Calu3 (cell line): ENCODE measurements at places on chromosomes 11 and 22. TPM values are rescaled to one million over a fixed set of nuclear protein-coding genes. Genes with fewer than 3 reads are reported as not detected.

- peaks cover 18% of the 10 kb centered on the region for H3K36me3 ChIP-seq
- no peak for DNase-seq
- H3K27me3 ChIP-seq = no peaks in the 10 kb centered on the region
- H3K27ac ChIP-seq = peak overlapping the region; percentile 54
These were observed 494 bp downstream of the CHID1 start for GRCh38 chr11:910044-910588.

DNA sequence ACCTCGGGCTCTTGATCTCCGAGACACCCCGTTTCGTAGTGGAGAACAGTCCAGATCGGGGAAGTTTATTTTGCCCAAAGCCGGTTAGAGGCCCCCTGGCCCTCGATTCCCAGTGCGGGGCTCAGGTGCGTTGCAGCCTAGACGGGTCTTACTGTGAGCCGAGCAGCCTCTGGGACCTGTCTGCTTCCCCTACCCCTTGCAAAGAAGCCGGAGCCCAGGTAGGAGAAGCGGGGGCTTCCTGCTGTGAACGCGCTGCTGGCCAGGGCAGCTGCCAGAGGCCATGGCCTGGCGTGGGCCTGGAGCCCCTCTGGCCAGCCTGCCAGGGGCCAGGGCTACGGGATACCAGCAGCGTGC lies 621 bp downstream of the TSPO start:
- no peaks in the 10 kb centered on the region for H3K27me3 ChIP-seq
- peak overlapping the region; percentile 69 for H3K4me3 ChIP-seq
- peaks cover 8% of the 10 kb centered on the region for H3K4me1 ChIP-seq
- H3K36me3 ChIP-seq = peaks cover 33% of the 10 kb centered on the region
- peak overlapping the region; percentile 43 for H3K27ac ChIP-seq

DNA sequence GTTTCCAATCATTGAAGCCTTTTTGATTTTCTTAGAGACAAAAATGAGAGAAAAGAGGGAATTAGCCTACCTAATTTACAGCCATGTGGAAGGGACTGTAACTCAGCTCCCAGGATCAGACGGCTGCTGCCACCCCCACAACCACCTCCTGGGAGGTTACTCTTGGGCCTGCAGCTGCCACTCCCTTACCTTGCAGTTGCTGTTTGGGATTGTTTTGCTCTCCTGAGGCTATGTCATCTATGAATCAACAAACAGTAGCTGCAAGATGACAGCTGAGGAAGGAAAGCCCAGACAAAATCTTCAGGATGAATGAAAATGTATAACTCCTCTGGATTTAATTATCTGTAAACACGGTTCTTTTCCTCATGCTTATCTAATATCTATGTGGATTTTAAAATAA lies 28.0 kb upstream of the ZC3H12C start:
- no peaks in the 10 kb centered on the region for H3K36me3 ChIP-seq
- H3K4me1 ChIP-seq = peaks cover 14% of the 10 kb centered on the region
- DNase-seq = no peak
- no peak overlapping the region for H3K27ac ChIP-seq
- no peak overlapping the region for H3K4me3 ChIP-seq

AP5B1 gene
- 18.5 and 21.9 TPM in 2 replicates for total RNA-seq

GRCh38 chr22:20808844-20809243 lies 34.9 kb downstream of the SERPIND1 start:
- H3K27ac ChIP-seq = no peak overlapping the region
- no peak for DNase-seq
- H3K27me3 ChIP-seq = no peaks in the 10 kb centered on the region
- H3K36me3 ChIP-seq = peaks cover 51% of the 10 kb centered on the region

DNA sequence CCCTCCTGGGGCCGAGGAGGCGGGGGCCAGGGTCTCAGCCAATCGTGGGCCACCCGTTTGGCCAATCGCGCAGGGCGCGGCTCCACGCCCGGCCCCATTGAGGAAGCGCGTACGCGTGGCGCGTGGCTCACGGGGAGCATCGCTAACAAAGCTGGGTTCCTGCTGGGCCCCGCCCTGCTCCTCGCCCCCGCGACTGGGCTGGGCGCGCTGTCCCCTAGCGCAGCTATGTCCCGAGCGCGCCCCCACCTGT lies 614 bp upstream of the ASCL2 start:
- H3K4me1 ChIP-seq = no peaks in the 10 kb centered on the region
- H3K4me3 ChIP-seq = no peak overlapping the region
- H3K27ac ChIP-seq = no peak overlapping the region

SYTL2 gene
- 10.6 and 19.1 TPM in 2 replicates for total RNA-seq

DNA sequence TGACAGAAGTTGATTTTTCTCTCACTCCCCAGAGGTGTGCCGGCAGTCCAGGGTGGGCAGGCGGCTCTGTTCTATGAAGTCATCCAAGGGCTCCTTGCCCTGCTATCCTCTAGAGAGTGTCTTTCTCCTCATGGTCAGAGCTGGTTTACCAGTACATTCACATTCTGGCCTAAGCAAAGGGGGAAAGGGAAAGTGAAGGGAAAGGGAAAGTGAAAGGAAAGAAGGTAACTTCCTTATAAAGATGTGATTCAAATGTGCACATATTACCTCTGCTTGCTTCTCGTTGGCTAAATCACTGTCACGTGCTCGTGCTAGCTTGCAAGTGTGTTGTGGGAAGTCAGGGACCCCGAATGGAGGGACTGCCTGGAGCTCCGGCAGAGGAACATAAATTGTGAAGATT lies 2.9 kb upstream of the HTATIP2 start:
- peak overlapping the region; percentile 79 for H3K27ac ChIP-seq
- H3K27me3 ChIP-seq = no peaks in the 10 kb centered on the region
- peaks cover 33% of the 10 kb centered on the region for H3K36me3 ChIP-seq
- H3K4me3 ChIP-seq = peak overlapping the region; percentile 71

DNA sequence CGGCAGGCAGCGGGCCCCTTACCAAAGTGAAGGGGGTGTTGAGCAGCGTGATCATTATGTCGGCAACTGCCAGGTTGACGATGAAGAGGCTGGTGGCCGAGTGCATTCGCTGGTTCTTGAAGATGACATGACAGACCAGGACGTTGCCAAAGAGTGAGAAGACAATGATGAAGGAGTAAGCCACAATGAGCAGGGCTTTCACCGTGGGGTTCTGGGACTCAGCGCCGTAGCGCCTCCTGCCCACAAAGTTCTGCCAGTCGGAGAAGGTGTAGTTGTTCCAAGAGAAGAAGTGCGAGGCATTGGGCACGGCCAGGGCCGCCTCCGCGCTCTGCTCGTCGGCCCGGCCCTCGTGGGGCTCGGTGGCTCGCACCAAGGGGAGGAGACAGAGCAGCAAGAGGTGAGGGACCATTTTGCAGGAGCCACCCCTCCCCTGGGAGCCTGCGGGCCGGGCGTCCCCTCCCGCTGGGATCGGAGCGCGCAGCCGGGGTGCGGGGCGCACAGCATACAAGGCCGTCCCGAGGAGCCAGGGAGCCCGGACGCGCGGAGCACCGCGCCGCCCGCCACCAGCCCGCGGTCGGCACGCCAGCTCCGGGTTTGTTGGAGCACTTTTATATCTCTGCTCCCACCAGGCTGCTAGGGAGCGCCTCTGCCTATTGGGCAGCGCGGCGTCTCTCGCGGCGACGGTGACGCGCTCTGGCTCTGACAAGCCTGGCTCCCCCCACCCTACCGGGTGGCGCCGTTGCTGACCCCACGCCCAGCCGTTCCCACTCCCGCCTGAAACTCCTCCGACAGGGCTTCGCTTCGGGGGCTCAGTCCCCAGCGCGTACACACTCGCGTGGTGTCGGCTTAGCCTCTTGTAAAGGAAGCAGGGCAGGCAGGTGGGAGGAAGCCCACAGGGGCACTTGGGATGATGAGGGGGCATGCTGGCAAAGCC lies at the start of gene GPR83:
Gene GPR83 (minus strand): TSS at position 581 of the 934 bp plus-strand sequence. CDS start 172 bp downstream, at position 409.
- no peaks in the 10 kb centered on the region for H3K36me3 ChIP-seq
- H3K27ac ChIP-seq = no peak within 1 kb of the TSS
- DNase-seq = no peak

DNA sequence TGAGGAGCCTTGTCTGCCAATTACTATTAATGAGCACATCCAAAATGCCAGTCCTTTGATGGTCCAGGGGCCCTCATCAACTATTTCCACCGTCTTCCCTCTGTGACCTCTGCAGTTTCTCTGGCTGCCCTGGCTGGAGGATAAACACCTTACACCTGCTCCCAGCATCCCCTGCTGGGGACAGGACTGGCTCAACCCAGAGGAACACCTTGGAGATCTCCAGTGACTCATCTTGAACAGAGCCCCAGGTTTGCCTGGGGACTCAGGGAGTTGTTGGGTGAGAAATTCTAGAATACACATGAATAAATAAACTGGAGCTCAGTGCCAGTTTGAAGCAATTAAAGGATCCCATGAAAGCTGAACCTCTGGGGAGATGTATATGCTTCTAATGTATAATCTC lies 24.0 kb upstream of the ELF5 start:
- no peak overlapping the region for H3K27ac ChIP-seq
- no peak for DNase-seq
- no peaks in the 10 kb centered on the region for H3K36me3 ChIP-seq
- H3K4me1 ChIP-seq = no peaks in the 10 kb centered on the region
- no peak overlapping the region for H3K4me3 ChIP-seq

DNA sequence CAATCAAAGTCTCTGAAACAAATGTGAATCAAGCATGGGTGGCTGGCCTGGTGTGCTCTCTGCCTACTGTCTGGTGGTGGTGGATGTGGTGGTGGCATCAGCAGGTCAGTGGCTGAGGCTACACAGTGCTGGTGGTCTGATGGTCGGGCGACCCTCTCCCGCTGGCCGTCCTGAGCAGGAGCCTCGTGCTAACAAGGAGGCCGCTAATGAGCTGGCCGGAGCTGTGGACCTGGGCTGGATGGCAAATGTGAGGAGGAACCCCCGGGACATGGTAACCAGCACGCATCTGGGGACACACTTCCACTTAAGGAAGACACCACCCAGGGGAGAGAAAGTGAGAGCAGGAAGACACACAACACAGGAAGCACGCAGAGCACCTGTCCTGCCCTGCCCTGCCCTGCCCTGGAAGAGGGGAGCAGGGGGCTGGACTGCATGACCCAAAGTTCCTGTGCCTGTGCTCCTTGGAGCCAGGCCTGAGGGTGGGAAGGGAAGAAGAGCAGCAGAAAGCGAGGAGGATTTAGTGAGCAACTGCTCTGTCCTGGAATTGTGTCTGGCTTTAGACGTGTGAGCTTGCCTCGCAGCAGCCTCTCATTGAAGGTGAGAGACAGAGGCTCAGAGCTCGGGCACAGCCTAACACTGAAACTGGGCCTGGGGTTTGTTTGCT lies 23.7 kb downstream of the SLC37A2 start:
- H3K4me3 ChIP-seq = no peak overlapping the region
- H3K27me3 ChIP-seq = no peaks in the 10 kb centered on the region
- H3K4me1 ChIP-seq = peaks cover 25% of the 10 kb centered on the region
- no peak overlapping the region for H3K27ac ChIP-seq
- H3K36me3 ChIP-seq = peaks cover 19% of the 10 kb centered on the region

DNA sequence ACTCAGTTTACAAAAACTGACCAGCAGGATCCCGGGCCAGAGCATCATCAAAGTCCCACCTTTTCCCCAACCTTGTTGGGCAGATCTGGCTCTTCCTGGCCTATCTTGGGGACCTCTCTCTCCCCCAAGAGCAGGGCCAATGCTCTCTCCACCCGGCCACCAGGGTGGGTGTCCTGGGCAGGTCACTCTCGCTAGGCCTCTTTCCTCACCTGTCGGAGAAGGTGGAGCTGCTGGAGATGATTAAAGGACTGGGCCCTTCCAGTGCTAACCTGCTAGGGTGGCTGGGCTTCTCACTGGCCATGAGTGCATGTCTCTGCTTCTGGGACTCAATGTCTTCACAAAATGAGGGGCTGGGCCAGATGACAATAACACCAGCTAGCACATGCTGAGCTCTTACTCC lies 2.9 kb upstream of the CAPN5 start:
- peaks cover 30% of the 10 kb centered on the region for H3K36me3 ChIP-seq
- no peak overlapping the region for H3K4me3 ChIP-seq
- H3K4me1 ChIP-seq = peaks cover 54% of the 10 kb centered on the region
- no peak for DNase-seq

DNA sequence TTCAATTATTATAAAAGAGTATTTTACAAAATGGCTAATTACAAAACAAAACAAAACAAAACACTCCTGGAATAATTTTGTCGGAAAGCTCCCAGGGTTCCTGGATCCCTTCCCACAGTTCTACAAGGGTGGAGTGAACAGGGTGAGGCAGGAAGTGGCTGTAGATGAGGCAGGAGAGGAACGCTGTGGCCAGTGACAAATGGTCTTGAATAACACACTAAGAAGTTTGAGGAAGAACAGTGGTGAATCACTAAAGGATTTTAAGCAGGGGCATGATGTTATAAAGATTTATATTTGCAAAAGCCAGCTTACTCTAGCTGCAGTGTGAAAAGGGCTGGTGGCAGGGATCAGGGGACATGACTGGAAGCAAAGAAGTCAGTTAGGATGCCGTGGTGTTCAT lies 33.8 kb upstream of the APOA1 start:
- H3K36me3 ChIP-seq = peaks cover 7% of the 10 kb centered on the region
- no peak overlapping the region for H3K4me3 ChIP-seq
- H3K4me1 ChIP-seq = no peaks in the 10 kb centered on the region
- no peaks in the 10 kb centered on the region for H3K27me3 ChIP-seq
- no peak overlapping the region for H3K27ac ChIP-seq

DNA sequence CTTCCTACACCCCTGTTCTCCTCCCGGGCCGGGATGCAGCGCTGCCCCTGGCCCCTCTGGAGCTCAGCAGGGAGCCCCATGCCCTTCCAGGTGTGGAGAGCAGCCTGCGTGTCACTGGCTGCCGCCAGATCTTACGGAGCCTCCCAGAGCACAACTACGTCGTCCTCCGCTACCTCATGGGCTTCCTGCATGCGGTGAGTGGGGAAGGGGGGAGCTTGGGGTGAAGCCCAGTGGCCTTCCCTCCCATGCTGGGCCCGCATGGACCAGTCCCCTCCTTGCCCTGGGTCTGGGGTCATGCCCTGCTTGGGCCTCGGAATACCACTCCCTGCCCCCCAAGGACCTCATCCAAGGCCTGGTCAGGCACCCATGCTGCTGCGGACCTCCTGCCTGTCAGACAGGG lies 107.3 kb downstream of the ARHGAP8 start:
- no peaks in the 10 kb centered on the region for H3K27me3 ChIP-seq
- H3K36me3 ChIP-seq = peaks cover 60% of the 10 kb centered on the region
- H3K27ac ChIP-seq = no peak overlapping the region
- no peak overlapping the region for H3K4me3 ChIP-seq
- no peak for DNase-seq

TRMT2A gene
- total RNA-seq = 63.0 and 71.9 TPM in 2 replicates

HEPN1 gene
- not detected in 2 replicates for total RNA-seq

C11orf42 gene
- not detected in 2 replicates for total RNA-seq

CEP126 gene
- total RNA-seq = 3.1 and 3.8 TPM in 2 replicates

DNA sequence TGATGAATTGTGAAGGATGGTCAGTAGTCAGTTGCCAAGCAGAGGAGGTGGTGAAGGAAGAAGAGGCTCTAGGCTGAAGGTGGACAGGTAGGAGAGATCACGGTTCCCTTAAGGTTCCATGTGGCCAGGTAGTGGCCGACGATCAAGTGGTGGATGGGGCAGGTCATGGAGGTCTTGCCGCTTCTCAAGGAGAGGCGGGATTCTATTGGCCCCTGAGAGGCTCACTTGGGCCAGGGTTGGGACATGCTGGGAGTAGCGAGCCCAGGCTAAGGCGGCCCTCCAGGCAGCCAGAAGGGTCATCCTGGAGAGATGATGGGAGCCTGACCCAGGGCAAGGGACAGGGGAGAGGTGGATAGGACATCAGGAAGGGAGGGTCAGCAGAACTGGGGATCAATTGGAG lies 20.9 kb upstream of the TMPRSS4 start:
- no peak overlapping the region for H3K27ac ChIP-seq
- no peak overlapping the region for H3K4me3 ChIP-seq
- peaks cover 33% of the 10 kb centered on the region for H3K27me3 ChIP-seq
- H3K4me1 ChIP-seq = no peaks in the 10 kb centered on the region
- no peaks in the 10 kb centered on the region for H3K36me3 ChIP-seq
